Activated CD8-positive, alpha-beta memory T cell treated with anti-CD3 and anti-CD28 coated beads, Interleukin-2, amount 10 ng/mL, durations not matched to agents 7 days and 5 days (primary cell): ENCODE measurements at places on chromosomes 6 and 20. TPM values are rescaled to one million over a fixed set of nuclear protein-coding genes. Genes with fewer than 3 reads are reported as not detected.

- DNase-seq, result no peak
- H3K4me1 ChIP-seq, result peaks cover 15% of the 10 kb centered on the region
- H3K4me3 ChIP-seq, result peak overlapping the region; percentile 87
- H3K36me3 ChIP-seq, result no peaks in the 10 kb centered on the region
- peak overlapping the region; percentile 83 for H3K27ac ChIP-seq
Observed at GRCh38 chr6:166382500-166382932, 224 bp downstream of the MPC1 start.

GRCh38 chr6:36089048-36089447 lies 41.3 kb upstream of the MAPK13 start:
- peaks cover 24% of the 10 kb centered on the region for H3K36me3 ChIP-seq
- no peaks in the 10 kb centered on the region for H3K27me3 ChIP-seq
- no peak overlapping the region for H3K4me3 ChIP-seq
- no peak for DNase-seq
- H3K27ac ChIP-seq, result no peak overlapping the region

DNA sequence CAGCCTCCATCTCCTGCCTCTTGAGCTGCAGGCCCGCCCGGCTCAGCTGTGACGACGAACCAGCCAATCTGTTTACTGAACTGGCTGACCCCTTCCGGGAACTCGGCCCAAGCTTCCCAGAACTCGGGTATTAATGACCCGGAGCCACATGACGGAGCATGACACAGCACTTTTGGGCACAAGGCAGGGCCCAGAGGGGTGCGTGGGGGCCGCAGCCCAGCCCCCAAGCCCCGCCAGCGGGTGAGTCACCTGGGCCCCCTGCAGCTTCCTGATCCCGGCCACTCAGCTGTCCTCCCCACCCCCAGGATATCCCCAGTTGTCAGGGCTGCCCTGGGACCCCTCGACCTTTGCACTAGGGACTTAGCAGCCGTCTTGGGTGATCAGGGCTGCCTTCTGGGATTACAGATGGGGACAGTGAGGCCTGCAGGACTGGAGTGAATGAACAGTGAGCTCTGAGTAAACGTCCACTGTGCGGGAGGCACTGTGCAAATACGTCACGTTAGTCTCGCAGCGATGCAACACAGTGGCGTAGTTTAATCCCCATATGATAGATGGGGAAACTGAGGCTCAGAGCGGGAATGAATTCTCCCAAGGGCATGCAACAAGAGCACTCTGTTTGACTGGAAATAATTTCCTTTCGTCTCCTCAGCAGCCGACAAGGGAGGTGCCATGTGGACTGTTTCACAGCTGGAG lies 102.1 kb downstream of the CEBPB start:
- H3K27me3 ChIP-seq, result no peaks in the 10 kb centered on the region
- H3K27ac ChIP-seq, result peak overlapping the region; percentile 63
- peak; percentile 83 for DNase-seq
- no peak overlapping the region for H3K4me3 ChIP-seq

- H3K36me3 ChIP-seq, result no peaks in the 10 kb centered on the region
- DNase-seq, result no peak
- H3K27ac ChIP-seq, result no peak overlapping the region
- H3K4me3 ChIP-seq, result no peak overlapping the region
- no peaks in the 10 kb centered on the region for H3K27me3 ChIP-seq
- H3K4me1 ChIP-seq, result no peaks in the 10 kb centered on the region
Observed at GRCh38 chr6:17551383-17551958, 48.6 kb upstream of the FAM8A1 start.

- no peak overlapping the region for H3K27ac ChIP-seq
- no peak overlapping the region for H3K4me3 ChIP-seq
- no peak for DNase-seq
- H3K27me3 ChIP-seq, result peaks cover under 1% of the 10 kb centered on the region
Observed at GRCh38 chr6:118086159-118086558, 179.1 kb downstream of the SLC35F1 start.

The RIPOR2 gene
- total RNA-seq, result 104 TPM

The HEBP2 gene
- total RNA-seq, result 43.1 TPM

DNA sequence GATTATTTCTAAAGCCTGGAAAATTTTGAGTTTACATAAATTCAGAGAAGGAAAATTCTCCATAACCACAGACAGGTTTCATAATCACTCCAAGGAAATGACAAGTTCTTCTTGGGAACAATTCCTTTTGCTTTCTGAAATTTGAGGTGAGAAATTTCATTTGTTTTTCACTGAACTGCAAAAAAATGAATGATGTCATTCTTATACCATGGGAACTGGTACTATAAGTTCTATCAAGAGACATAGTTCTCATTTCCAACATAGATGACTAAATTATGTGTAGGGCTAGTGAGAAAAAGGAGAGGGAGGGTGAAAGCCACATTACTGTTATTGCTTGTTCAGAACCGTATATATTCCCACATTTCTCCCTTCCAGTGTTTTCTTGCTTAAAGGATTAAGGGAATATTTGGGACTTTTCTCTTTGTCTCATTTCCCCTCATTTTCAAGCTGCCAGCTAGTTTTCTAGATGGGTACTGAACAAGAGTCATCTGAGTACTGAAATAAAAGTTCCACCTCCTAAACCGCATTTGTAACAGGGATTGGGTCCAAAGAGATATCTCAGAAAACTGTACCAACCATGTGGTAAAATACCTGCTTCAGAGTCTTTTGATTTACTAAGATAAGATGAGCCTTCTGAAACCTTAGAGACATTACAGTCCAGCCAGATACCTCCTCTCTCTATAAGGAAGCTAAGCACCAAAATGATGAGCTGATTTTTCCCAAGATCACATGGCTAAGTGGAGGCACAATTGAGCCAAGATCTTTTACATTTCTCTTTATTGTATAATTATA lies 144.3 kb upstream of the PRDM1 start:
- no peak for DNase-seq
- H3K36me3 ChIP-seq, result peaks cover 10% of the 10 kb centered on the region
- peaks cover 20% of the 10 kb centered on the region for H3K4me1 ChIP-seq
- no peak overlapping the region for H3K27ac ChIP-seq

The GLP1R gene
- total RNA-seq, result not detected

DNA sequence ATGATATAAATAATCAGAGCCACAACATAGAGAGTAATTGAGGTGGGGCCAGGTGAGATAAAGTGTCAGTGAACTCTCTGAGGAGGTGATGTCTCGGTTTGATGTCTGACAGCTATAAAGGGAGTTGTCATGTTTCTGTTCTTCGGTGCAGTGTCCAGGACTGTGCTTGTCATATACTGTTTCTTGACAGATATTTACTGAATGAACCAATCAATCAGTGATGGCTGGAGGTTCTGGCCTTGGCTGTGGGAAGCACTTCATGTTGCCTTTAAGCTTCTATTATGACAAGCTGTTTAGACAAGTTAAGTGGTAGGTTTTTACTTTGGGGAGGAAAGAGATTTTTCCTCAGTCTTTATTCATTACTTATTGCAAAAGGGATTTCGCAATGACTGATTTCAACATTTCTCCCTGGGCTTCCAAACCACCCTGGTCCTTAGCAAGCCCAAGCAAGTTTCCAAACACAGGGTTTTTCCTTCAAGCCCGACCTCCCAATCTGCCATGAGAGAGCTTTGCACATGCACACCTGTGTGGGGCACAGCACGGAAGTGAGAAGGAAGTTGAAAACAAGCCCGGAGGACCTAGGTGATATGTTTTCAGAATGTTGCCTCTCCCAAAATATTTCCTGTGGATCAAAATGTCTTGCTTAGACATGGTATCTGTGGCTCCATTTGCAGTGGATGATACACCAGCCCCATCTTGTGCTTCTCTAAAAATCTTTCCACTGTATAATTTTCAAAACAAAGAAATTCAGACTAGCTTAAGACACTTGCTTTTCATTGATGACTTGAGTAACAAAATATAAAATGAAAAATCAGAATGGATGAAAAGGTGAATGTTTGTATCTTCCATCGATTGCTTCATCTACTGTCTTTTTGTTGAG lies 567.3 kb upstream of the BTBD3 start:
- H3K27me3 ChIP-seq, result no peaks in the 10 kb centered on the region
- no peaks in the 10 kb centered on the region for H3K4me1 ChIP-seq
- no peaks in the 10 kb centered on the region for H3K36me3 ChIP-seq
- DNase-seq, result no peak

The WFDC12 gene
- not detected for total RNA-seq

DNA sequence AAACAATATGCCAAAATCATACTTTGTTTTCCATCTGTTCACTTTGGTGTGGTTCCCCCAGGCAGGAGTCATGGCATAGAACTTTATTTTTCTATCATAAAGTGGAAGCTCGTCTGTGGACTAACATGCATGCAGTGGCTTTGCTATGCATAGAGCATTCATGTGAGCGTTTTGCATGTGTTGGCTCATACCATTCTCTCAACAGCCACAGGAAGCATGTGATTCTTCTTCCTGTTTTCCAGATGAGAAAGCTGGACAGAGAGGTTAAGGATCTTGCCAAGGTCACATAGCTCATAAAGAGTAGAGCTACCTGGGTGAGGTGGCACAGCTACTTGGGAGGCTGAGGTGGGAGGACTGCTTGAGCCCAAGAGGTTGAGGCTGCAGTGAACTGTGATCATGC lies 123.4 kb upstream of the HDGFL1 start:
- H3K27me3 ChIP-seq, result no peaks in the 10 kb centered on the region
- no peak overlapping the region for H3K4me3 ChIP-seq
- no peak overlapping the region for H3K27ac ChIP-seq
- no peak for DNase-seq
- no peaks in the 10 kb centered on the region for H3K4me1 ChIP-seq

- H3K27me3 ChIP-seq, result no peaks in the 10 kb centered on the region
- peak overlapping the region; percentile 97 for H3K4me3 ChIP-seq
- peaks cover 26% of the 10 kb centered on the region for H3K36me3 ChIP-seq
- peak overlapping the region; percentile 100 for H3K27ac ChIP-seq
- DNase-seq, result no peak
- peaks cover 59% of the 10 kb centered on the region for H3K4me1 ChIP-seq
Observed at GRCh38 chr20:5608104-5608441, 142.1 kb upstream of the SHLD1 start.

DNA sequence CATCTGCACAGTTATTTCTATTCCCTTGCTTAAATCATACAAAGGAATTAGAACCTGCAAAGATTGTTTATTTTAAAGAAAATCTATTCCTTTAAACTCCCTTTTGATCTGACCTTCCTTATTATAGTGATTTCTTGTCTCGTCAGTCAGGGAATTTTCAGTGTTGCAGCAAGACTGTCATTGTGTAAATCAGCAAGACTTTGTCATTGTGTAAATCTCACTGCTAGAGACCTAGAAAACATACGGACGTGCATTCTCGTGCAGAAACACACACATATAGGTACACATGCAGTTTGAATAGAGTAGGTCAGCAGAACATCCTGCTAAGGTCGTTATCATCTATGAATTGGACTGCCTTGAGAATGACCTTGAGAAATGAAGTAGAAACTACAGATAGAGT lies 6.2 kb upstream of the SGK1 start:
- no peak overlapping the region for H3K4me3 ChIP-seq
- no peaks in the 10 kb centered on the region for H3K4me1 ChIP-seq
- no peak for DNase-seq

GRCh38 chr20:59405226-59406200 lies 105.1 kb downstream of the EDN3 start:
- no peak overlapping the region for H3K4me3 ChIP-seq
- H3K27me3 ChIP-seq, result peaks cover 30% of the 10 kb centered on the region
- no peaks in the 10 kb centered on the region for H3K4me1 ChIP-seq
- no peaks in the 10 kb centered on the region for H3K36me3 ChIP-seq
- DNase-seq, result no peak

GRCh38 chr20:62352402-62353288 lies 14.5 kb downstream of the LAMA5 start:
- no peaks in the 10 kb centered on the region for H3K36me3 ChIP-seq
- H3K4me3 ChIP-seq, result no peak overlapping the region
- H3K4me1 ChIP-seq, result no peaks in the 10 kb centered on the region

DNA sequence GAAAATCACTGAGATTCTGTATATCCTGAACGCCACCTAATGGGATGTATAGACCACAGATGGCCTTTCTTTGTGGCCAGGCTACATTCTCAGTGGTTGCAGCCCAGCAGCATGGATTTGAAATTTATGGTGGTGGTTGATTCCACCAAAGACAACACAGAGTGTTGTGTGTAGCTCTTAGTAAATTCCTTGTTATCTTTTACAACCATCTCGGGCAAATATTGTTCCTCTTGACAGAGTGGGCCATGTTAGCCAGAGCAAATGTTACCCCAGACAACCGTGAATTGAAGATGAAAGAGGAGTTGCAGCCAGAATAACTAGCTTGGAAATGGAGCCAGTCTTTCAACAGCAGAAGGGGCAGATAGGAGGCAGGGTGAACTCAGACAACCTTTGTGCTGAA lies 39.5 kb downstream of the SLC24A3 start:
- no peak overlapping the region for H3K27ac ChIP-seq
- no peak for DNase-seq
- H3K27me3 ChIP-seq, result no peaks in the 10 kb centered on the region
- no peak overlapping the region for H3K4me3 ChIP-seq
- H3K4me1 ChIP-seq, result no peaks in the 10 kb centered on the region
